NCI-H524 (cell line): ENCODE measurements at places on chromosomes 7 and 10.
A peak's percentile ranks its signal among the peaks of the same experiment; 100 is the strongest.

DNA sequence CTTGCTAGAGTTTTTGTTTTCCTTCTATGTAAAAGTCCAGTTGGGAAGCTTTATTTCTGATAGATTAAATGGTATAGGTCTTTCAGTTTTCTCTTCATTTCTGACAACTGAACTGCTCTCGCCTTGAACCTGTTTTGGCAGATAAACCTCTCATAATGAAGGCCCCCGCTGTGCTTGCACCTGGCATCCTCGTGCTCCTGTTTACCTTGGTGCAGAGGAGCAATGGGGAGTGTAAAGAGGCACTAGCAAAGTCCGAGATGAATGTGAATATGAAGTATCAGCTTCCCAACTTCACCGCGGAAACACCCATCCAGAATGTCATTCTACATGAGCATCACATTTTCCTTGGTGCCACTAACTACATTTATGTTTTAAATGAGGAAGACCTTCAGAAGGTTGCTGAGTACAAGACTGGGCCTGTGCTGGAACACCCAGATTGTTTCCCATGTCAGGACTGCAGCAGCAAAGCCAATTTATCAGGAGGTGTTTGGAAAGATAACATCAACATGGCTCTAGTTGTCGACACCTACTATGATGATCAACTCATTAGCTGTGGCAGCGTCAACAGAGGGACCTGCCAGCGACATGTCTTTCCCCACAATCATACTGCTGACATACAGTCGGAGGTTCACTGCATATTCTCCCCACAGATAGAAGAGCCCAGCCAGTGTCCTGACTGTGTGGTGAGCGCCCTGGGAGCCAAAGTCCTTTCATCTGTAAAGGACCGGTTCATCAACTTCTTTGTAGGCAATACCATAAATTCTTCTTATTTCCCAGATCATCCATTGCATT lies 27.1 kb downstream of the MET start:
- peak; percentile 45 for DNase-seq

DNA sequence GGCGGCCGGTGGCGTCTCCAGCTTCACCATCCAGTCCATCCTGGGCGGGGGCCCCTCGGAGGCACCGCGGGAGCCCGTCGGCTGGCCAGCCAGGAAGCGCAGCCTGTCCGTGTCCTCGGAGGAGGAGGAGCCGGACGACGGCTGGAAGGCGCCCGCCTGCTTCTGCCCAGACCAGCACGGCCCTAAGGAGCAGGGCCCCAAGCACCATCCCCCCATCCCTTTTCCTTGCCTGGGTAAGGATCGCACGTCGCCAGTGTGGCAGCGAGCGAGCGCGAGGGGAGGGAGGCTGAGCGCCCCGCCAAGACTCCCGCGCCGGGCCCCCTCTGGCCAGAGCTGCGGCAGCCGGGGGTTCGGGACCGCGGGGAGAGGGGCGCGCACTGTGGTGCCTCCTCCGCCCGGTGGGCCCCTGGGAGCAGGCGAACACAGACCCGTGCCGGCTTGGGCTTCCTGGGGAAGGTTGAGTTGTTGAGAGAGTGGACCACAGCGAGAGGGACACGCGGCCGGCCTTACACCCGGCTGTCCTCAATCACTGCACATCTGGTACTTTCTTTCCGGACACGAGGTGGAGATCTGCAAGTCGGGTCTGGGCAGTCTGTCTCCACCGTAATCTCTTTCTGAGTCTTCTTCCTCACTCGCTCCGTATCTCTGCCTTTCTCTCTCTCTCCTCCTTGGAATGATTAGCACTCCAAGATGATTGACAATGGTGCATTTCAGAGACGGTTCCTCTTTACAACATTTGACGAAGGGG lies 652 bp downstream of the HMX2 start:
- no peak for DNase-seq

- no peak for DNase-seq
These were observed 296.1 kb downstream of the BAMBI start for GRCh38 chr10:28973309-28973972.

- no peak for DNase-seq
These were observed 183.5 kb downstream of the RNF133 start for GRCh38 chr7:122515404-122515803.

- no peak for DNase-seq
These were observed 27.0 kb downstream of the HSPB1 start for GRCh38 chr7:76329479-76329878.

DNA sequence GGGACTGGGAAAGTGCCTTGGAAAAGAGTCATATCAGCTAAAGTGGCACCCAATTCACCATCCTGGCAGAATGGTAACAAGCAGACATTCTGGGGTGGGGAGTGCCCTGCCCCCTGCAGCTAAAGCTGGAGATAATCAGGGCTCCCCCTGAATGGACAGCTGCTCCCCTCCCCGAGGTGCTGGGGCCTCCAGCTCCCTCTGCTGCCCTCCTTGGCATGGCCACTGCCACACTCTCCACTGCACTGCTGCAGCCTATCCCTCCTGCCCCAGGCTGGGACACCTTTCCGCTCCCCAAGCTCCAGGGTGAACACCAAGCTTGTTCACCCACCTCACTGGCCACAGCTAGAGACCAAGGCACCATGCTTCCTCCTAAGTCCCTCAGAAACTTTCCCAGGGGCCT lies 9.8 kb upstream of the PARD3 start:
- no peak for DNase-seq

GRCh38 chr10:58115218-58116050 lies 152.3 kb downstream of the IPMK start:
- no peak for DNase-seq

DNA sequence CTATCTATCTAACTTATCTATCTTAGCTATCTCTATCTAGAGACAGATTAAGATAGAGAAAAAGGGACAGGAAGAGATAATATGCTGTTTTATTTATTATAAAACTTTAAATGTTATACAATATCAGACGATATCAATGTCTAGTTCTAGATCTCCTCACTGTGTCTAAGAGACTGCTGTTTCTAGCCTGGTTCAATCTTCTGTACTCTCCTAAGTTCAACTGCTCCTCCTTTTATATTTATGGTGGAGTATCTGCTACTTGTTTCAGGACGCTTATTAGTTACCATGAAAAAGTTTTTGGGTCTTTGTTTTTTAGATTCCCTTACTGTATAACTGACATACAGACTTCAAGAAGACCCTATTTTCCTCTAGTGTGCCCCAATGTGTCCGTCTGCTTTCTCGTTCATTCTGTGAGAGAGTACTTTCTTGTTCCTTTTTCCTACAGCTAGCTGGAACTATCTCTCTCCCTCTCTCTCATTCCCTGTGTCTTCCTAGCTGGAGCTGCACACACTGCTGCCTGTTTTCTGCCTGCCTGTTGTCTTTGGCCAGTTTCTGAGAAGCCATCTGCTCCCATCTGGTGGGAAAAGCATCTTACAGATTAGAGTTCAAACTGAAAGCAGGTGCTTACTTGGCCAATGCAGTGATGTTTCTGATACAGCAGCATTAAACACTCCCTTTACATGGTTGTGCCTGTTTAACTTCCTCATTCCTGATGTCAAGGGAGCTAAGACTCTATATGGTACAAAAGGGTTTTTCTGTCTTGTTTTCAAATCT lies 49.4 kb upstream of the ARL4A start:
- peak; percentile 92 for DNase-seq

GRCh38 chr10:76331742-76332141 lies 900.3 kb downstream of the LRMDA start:
- DNase-seq = no peak

GRCh38 chr7:93053209-93053948 lies 64.4 kb downstream of the SAMD9 start:
- DNase-seq = no peak

- DNase-seq = peak; percentile 0
These were observed 398.5 kb downstream of the PCDH15 start for GRCh38 chr10:54402576-54402975.

GRCh38 chr10:45421221-45422097 lies 47.4 kb downstream of the ALOX5 start:
- DNase-seq = no peak

DNA sequence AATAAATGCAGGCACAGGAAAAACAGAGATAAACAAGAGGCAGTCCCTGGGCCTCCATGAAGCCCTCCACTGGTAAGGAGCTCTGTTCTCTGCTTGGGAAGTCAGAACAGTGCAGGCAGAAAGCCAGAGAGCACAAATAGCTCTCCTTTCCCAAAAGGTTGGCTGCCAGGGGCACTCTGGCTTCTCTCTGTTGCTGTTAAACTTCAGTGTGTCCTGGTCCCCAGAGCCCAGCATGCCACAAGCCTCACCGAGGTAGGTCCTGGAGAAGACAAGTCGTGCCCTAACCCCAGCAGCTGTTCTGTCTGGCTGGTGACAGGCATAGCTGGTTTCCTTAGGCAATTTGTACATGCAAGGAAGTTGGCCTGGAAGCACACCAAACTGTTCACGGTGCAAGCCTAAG lies 17.3 kb downstream of the SLC16A12 start:
- DNase-seq = no peak

DNA sequence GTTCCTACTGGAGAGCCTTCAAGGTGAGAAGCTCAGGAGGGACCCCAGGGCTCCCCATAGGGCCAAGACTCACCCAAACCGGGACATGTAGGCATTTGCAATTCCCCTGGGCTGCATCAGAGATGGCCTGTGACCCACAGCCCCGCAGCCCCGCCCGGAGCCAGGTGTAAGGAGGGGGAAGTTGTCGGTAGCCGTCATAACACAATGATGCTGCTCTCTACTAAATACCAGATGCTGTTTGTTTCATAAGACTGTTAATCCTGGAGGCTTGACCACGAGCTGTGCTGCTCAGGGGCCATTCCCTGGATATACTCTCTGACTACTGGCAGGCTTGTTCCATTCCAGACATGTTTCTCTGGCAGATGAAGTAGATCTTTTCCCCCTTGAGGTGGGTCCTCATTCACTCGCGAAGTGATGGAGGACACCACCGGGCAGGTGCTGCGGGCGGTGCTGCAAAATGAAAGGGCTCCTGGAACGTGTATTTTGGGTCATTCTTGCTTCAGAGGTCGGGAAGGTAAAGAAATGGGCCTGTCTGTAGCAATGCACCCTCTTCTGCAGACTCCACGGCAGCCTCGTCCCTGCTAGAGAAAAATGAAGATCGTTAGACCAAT lies 61.1 kb downstream of the MKI67 start:
- DNase-seq = peak; percentile 28

DNA sequence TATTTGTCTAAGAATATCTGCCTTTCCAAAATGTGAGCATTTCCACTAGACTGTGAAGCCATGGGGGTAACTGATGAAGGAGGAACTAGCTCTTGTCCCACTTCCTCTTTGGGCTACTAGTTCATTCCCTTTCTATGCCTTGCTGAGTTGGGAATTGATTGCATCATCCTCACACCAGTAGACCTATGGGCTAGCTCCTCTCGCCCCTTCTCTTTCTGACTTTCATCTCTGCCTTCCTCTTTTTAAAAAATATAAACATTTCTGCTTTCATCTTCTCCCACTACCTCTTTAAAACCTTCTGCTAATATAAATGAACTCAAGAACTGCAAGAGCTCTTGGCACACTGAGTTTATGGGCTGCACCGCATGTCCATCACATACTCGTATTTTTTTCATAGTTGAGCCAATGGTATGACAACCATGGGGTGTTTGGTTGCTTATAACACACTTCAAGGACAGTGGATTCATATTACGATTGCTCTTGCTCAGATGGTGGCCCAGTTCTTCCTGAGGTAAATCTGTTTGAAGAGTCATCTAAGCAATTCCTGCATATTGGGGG lies 182.0 kb downstream of the REEP3 start:
- DNase-seq = peak; percentile 1

DNA sequence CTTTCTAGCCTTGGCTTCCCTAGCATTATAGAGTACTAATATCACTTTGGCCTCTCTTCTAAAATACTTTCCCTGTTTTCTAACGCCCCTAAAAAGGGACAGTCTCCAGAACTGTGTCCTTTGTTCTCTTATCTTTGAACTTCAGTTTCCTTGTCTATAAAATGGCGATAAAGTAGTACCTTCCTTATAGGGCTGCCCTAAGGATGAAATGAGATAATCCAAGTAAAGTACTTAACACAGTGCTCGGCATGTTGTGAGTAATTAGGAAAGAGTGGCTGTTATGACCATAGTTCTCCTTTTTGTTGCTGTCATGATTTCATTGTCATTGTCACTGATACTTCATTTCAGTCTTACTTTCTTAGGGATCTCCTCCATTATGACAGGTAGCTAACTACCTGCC lies 114.7 kb downstream of the EXOC4 start:
- DNase-seq = no peak

DNA sequence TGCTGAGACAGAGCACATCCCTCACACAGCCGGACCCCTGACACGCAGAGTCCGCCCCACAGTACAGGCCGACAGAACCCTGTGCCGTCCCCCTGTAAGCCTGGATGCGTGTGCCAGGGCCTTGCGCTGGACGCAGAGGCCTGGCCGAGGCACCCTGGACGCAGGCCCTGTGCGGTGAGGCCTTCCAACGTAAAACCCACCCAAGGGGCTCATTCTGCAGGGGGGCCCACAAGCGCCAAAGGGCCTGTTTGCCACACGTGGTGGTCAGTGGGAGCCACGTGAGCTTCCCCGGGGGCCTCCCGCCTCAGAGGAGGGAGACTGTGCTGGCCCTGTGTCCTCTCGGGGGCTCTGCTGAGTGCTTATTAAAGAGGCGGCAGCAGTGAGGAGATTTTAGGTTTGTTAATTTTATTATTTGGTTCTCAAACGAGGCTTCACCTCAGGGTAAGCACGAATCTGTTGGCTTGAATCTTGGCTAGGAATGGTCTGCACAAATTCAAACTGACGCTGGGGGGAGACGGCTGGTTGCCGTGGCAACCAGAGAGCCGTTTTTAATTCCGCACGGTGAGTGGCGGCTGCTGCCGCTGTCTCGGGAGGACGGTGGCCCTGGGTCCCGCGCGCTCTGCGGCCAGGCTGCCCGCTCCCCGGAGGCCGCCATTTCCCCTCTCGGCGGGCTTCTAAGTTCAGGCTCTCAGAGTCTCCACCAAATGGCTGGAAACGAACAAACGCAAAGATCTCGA lies 4.9 kb upstream of the ADGRA1 start:
- DNase-seq = no peak

DNA sequence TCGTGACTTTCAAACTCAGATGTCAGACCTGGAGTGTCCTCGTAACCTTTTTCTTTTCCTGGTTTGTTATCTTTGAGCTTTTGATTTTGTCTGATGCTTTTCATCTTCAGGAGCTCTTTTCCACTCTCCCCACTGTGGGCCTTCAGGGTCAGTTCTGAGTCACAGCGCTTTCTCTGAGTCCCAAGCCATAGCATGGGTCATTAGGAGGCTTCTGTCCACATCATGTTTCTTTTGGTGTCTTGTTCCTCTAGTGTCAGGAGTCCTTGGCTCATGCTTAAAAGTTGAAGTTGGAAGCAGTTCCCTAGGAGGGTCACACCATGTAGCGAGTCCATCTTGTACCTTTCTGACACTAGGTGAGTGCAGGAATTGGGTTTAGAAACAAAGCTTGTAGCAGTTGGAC lies 40.3 kb downstream of the DAGLB start:
- no peak for DNase-seq

- DNase-seq = peak; percentile 2
These were observed 151.3 kb downstream of the CAMK1D start for GRCh38 chr10:12500381-12501303.

- no peak for DNase-seq
These were observed 10.2 kb upstream of the GDF2 start for GRCh38 chr10:47311932-47312662.

- DNase-seq = no peak
These were observed 92.0 kb upstream of the AHR start for GRCh38 chr7:17206349-17206905.

- DNase-seq = no peak
These were observed 184.9 kb downstream of the EMX2 start for GRCh38 chr10:117727421-117727820.

GRCh38 chr10:18437486-18437885 lies 213.9 kb downstream of the NSUN6 start:
- no peak for DNase-seq
